ENCODE measurements at places on chromosomes 12 and 14. TPM values are rescaled to one million over a fixed set of nuclear protein-coding genes. Genes with fewer than 3 reads are reported as not detected.

HECTD4 gene
- 12.2 TPM for total RNA-seq

OR6C74 gene
- total RNA-seq, result not detected

HCAR1 gene
- under 0.01 TPM for total RNA-seq

TM9SF1 gene
- total RNA-seq, result 48.9 TPM

POTEM gene
- total RNA-seq, result not detected

MYO1H gene
- total RNA-seq, result not detected

MMP14 gene
- total RNA-seq, result 237 TPM

SYCP3 gene
- under 0.01 TPM for total RNA-seq

MSRB3 gene
- 42.1 TPM for total RNA-seq

FOXG1 gene
- total RNA-seq, result 0.26 TPM

CD4 gene
- total RNA-seq, result 0.07 TPM

OR6C2 gene
- total RNA-seq, result not detected

PLEKHH1 gene
- total RNA-seq, result 0.14 TPM

ADSS1 gene
- total RNA-seq, result 1.2 TPM

RHOJ gene
- 65.8 TPM for total RNA-seq

BHLHE41 gene
- 0.26 TPM for total RNA-seq
